ENCODE measurements at places on chromosomes 16 and 17. TPM values are rescaled to one million over a fixed set of nuclear protein-coding genes. Genes with fewer than 3 reads are reported as not detected.
A peak's percentile ranks its signal among the peaks of the same experiment; 100 is the strongest.

DNA sequence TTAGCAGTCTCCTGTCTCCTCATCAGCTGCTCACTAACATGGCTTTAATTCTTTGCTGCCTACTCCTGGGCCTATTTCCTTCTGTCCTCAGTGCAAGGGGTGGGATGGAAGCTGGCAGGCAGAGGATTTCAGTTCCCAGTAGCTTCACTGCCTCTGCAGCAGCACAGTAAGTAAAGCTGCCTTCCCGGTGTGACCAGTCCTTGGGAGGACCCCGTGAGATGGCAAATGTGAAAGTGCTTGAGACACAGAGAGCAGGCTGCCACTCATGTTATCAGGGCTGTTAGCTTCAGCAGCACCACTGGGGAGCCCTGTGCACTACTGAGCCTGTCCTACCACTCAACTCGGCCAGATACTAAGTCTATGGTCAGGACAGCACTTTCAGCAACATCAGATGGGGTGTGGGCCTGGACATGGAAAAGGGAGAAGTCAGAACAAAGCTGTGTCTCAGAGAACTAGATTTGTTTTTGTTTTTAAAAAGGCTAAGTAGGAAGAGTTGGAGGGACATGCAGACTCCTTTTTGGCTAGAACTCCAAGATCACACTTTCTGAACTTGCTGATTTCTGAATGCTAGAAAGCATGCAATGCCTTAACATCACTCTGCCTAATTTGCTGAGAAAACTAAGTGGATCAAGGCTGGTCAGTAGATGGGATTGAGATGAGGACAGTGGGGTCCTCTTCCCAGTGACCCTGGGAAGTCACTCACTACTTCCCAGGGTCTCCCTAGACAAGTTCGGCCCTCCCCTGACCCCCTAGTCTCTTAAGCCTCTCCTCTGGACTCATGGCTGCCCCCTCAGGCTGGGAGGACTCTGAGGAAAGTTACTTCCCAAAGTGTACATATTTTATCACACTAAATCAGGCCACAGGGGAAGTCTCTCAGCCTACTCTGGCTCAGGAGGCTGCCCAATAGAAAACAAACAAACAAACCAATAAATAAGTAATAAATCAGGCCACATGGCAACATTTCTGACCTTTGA lies 1.1 kb downstream of the ACSF2 start:
- peak overlapping the region; percentile 68 for H3K4me3 ChIP-seq
- H3K27ac ChIP-seq = peak overlapping the region; percentile 86
- H3K36me3 ChIP-seq = no peaks in the 10 kb centered on the region
- no peaks in the 10 kb centered on the region for H3K4me1 ChIP-seq
- H3K27me3 ChIP-seq = no peaks in the 10 kb centered on the region

DNA sequence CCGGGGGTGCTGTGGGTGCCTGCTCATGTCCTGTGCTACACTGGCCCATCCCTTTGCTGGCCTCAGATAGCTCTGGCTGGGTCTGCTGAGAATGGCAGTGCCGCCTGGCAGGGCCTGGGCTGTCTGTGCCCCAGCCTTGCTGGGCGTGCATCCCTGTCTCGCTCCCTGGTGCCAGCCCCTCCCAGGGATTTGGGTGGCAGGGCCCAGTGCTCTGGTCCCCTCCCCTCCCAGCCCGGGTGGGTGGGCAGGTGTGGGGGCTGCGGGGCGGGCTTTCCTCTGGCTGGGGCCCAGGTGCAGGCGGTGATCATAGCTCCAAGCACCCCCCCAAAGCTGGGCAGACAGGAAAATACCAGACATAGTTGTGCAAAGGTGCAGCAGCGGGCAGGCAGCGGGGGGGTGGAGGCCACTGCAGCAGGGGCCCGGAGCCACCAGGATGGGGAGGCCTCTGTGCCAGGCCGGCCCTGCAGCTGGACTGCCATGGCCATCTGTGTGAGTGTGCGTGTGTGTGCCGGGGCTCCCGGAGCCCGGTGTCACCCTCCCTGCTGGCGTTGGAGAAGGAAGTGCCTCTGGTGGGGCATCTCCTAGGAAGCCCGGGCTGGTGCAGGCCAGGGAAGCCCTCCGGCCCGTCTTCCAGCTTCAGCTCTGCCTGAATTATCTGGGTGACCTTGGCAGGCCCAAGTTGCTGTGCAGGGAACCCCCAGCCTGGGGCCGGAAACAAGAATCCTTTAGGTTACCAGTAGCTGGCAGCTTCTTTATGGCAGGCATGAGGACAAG lies 7.4 kb downstream of the GLIS2 start:
- DNase-seq = no peak
- no peaks in the 10 kb centered on the region for H3K27me3 ChIP-seq
- H3K36me3 ChIP-seq = no peaks in the 10 kb centered on the region
- peak overlapping the region; percentile 90 for H3K27ac ChIP-seq
- H3K4me3 ChIP-seq = no peak overlapping the region

DNA sequence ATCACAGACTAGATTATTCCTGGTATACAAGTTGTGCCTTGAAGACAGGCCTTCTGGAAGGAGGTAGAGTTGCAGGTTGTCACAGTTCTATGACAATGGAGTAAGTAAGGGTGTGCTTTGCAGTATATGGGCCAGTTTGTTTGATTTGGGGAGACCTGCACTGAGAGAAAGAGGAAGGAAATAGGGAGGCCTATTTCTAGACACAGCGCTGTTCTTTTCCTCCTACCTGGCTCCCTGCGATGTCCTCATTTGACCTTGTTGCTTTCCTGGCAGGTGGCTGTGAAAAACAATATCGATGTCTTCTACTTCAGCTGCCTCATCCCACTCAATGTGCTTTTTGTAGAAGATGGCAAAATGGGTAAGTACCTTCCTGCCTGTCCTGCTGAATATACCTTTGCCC lies 22.5 kb upstream of the RASL10B start:
- no peak overlapping the region for H3K27ac ChIP-seq
- H3K4me3 ChIP-seq = no peak overlapping the region
- DNase-seq = no peak
- no peaks in the 10 kb centered on the region for H3K27me3 ChIP-seq

DNA sequence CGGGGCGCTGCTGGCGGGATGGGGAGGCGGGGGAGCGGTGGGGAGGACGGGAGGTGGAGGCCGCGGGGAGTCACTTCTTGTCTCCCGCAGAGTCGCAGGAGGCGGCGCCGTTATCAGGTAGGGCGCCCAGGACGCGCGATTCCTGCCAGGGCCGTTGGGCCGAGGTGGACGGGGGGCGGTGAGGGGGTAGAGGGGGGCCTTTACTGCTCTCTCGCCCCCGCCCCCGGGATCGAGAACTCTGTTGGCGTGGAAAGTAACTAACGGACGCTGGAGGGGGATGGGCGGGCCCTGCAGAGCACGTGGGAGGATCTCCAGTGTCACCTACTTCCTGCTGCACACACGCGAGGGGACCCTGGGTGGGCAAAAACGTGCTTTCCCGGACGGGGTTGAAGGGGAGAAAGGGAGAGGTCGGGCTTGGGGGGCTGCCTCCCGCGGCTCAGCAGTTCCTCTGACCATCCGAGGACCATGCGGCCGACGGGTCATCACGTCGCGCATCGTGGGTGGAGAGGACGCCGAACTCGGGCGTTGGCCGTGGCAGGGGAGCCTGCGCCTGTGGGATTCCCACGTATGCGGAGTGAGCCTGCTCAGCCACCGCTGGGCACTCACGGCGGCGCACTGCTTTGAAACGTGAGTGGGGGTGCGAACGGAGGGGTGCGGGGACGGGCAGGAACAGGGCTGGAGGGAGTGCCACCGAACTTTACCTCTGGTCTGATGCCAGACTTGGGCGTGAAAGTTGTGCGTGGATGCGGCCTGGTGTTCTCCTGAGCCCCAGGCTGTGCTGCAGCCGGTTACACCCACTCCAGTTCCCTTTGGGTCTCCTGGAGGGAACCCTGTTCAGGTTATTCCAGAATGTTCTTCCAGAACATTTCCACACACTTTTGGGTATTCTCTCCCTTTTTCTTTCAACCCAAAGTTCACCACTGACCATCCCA lies 569 bp downstream of the PRSS21 start:
- DNase-seq = no peak
- H3K27me3 ChIP-seq = no peaks in the 10 kb centered on the region
- no peaks in the 10 kb centered on the region for H3K36me3 ChIP-seq
- H3K4me3 ChIP-seq = no peak overlapping the region
- no peaks in the 10 kb centered on the region for H3K4me1 ChIP-seq

GRCh38 chr17:74582633-74583032 lies 9.4 kb downstream of the CD300LD start:
- no peaks in the 10 kb centered on the region for H3K36me3 ChIP-seq
- H3K4me1 ChIP-seq = no peaks in the 10 kb centered on the region
- H3K27ac ChIP-seq = no peak overlapping the region
- no peak for DNase-seq
- H3K4me3 ChIP-seq = no peak overlapping the region

DNA sequence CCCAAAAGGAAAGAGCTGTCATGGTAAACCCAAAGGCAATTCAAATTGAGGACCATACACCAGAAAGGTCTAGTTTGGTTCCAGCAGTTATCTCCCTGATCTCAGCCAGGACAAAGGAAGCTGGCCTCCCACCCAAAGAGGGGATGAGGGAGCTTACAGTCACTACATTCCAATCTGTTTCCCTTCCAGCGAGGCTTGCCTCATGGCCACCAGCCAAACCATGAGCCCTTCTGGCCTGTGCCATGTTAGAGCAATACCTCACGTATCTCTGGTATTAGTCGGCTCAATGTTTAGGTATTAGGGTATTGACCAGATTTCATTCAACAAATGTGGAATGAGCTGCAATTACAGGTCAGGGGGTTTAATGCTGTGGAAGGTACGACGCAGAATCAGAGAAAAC lies 8.4 kb downstream of the NDUFAB1 start:
- H3K4me1 ChIP-seq = no peaks in the 10 kb centered on the region
- H3K4me3 ChIP-seq = no peak overlapping the region
- H3K36me3 ChIP-seq = no peaks in the 10 kb centered on the region

DNA sequence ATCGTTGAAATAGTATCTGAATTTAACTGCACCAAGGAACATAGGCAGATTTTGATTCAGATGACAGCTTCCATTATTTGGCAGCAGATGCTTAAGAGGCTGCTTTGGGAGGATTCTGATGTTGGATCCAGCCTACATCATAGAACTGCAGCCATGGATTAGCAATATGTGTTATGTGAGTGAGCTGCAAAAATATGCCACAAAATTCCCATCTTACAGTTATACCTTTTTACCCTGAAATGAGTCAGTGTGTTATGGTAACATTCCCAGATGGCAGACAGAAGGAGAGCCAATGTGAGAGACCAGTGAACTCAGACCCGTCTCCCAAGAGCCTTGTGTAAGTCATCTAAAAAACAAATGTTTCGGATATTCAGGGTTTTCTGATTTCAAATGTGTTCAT lies 206.1 kb downstream of the CDH13 start:
- H3K36me3 ChIP-seq = no peaks in the 10 kb centered on the region
- H3K4me3 ChIP-seq = no peak overlapping the region
- H3K27me3 ChIP-seq = no peaks in the 10 kb centered on the region
- no peak for DNase-seq

GRCh38 chr17:51029568-51030463 lies 90.9 kb downstream of the SPAG9 start:
- H3K27ac ChIP-seq = peak overlapping the region; percentile 51
- no peak for DNase-seq
- H3K27me3 ChIP-seq = no peaks in the 10 kb centered on the region

- no peaks in the 10 kb centered on the region for H3K4me1 ChIP-seq
- DNase-seq = no peak
- no peaks in the 10 kb centered on the region for H3K27me3 ChIP-seq
- H3K4me3 ChIP-seq = no peak overlapping the region
These were observed 64.8 kb downstream of the C16orf95 start for GRCh38 chr16:87252269-87252970.

DNA sequence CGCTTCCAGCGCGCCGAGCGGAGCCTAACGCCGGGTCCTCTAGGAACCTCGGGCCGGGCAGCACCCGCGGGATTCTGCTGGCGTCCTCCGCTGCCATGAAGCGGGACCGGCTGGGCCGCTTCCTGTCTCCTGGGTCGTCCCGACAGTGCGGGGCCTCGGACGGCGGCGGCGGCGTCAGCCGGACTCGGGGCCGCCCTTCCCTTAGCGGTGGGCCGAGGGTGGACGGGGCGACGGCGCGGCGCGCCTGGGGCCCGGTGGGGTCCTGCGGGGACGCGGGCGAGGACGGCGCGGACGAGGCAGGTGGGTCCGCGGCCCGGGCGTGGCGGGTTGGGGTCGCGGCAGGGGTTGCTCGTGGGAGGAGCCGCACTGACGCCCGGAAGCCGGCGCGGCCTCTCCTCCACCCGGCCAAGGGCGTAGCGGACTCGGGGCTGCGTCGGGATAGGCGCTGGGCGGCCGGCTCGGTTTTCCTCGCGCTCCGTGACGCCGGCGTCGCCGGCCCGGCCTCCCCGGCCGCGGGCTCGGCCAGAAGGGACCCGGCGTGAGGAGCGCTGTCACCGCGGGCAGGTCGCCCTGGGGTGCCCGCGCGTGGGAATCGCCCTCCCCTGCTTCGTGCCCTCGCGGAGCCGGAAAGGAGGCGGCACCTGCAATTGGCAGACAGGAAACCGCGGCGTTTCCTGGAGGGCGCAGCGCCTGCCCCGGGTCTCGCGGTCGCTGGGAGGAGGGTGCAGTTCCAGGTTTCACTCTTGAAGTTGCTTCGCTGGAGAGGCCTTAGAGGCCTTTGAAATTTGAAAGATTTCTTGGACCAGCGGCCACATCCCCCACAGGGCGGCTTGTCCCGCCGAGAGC lies 432 bp downstream of the ZNF276 start:
- H3K27ac ChIP-seq = peak overlapping the region; percentile 91
- H3K36me3 ChIP-seq = no peaks in the 10 kb centered on the region
- H3K4me1 ChIP-seq = peaks cover 6% of the 10 kb centered on the region
- H3K4me3 ChIP-seq = peak overlapping the region; percentile 68
- no peak for DNase-seq
- no peaks in the 10 kb centered on the region for H3K27me3 ChIP-seq

GRCh38 chr17:74199306-74200092 lies 4.0 kb upstream of the RPL38 start:
- no peaks in the 10 kb centered on the region for H3K36me3 ChIP-seq
- no peaks in the 10 kb centered on the region for H3K4me1 ChIP-seq
- no peaks in the 10 kb centered on the region for H3K27me3 ChIP-seq
- no peak overlapping the region for H3K4me3 ChIP-seq
- H3K27ac ChIP-seq = no peak overlapping the region

ACE gene
- 27.4 TPM for total RNA-seq

NUBP2 gene
- total RNA-seq = 54.6 TPM

GCGR gene
- not detected for total RNA-seq

GPR142 gene
- not detected for total RNA-seq

KRTAP4-1 gene
- total RNA-seq = not detected

CCR7 gene
- not detected for total RNA-seq

NXPH3 gene
- total RNA-seq = 11.5 TPM

SLC52A1 gene
- total RNA-seq = not detected

ZNF19 gene
- total RNA-seq = 6.8 TPM

KRT27 gene
- total RNA-seq = not detected

Data from uterus (tissue), 4 donors.